Mucosa of descending colon (tissue), 3 donors: ENCODE measurements at places on chromosomes 2 and 18. TPM values are rescaled to one million over a fixed set of nuclear protein-coding genes. Genes with fewer than 3 reads are reported as not detected.

The POU3F3 gene
- total RNA-seq = 1.4 TPM

The WNT6 gene
- total RNA-seq = 0.41 TPM

The ASB18 gene
- total RNA-seq = not detected

The TRIM43 gene
- total RNA-seq = not detected

The SNED1 gene
- total RNA-seq = 7.0 TPM
